ENCODE measurements at places on chromosomes 6 and 20.

GRCh38 chr20:47380481-47380880 lies 24.0 kb upstream of the ZMYND8 start:
- DNase-seq, result no peak

- DNase-seq, result no peak
Measured at GRCh38 chr20:24653306-24653705, 183.9 kb downstream of the SYNDIG1 start.

DNA sequence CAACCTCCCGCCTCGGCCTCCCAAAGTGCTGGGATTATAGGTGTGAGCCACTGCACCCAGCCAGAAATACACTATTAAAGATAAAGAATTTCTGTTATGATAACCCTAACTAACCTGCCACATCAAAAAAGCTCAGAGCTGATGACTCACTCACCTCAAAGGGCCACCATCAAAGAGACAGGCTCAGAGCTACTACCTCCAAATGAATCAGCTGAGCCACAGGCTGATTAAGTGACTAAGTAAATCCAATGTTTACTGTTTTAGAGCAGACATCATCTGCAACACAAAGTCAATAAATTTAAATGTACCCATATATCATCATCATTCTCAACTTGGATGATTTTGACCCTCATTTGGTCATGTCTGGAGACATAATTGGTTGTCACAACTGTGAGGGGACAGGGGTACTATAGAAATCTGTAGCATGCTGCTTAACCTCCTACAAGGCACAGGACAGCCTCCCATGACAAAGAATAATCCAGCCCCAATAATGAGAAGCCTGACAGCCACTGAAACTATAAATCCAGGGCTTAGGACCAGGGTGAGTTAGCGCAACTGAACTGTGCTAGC lies 106.5 kb downstream of the ATP9A start:
- no peak for DNase-seq

DNA sequence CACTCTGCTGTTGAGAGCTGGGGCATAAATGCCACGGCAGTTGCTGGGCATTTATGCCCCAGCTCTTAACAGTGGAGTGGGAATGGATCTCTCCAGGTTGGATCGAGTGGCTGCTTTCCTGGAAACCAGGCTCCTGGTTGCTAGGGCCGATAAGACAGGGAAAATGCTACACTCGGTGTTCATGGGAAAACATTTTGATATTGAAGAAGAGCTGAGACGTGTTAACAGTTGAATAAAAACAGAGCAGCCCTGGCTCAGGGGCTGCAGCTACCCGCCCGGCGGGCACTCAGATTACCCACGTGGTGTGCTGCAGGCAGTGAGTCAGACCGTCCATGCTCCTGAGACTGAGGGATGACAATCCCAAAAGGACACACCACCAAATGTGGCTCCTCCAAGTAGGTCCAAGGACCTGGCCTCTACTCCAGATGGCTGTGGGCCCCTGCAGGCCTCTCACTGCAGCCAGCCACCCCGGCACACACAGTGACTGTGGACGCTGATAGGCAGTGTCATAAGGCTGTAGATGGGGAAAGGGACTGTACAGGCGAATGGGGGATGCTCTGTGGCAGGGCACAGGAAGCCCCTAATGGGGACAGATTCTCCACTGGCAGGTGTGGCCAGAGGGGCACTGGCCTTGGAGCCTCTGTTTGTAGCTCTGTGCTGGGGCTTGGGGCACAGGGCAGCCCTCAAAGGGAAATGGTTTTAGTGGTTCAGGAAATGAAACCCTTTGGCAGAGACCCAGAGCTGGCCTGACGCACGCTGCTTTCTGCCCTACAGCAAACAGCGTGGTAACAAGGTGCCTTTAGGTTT lies 237.8 kb downstream of the LY86 start:
- DNase-seq, result no peak

DNA sequence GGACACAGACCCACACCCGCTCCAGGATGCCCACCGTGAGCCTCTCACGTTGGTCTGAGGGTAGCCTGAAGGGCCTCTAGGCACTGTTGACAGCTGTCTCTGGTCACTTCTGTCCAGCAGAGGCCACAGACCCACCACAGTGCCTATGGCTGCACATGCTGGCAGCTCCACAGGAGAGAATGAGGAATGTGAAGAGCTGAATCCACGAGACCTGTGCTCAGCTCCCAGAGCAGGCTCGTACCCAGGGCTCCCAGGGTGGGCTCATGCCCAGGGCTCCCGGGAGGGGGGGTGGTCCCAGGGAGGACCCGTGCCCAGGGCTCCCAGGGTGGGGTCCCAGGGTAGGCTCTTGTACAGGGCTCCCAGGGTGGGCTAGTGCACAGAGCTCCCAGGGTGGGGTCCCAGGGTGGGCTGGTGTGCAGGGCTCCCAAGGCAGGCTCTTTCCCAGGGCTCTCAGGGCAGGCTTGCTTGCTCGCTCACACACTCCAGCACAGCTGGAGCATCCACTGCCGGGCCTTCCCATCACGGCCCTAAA lies 201.0 kb downstream of the SYNDIG1 start:
- no peak for DNase-seq

DNA sequence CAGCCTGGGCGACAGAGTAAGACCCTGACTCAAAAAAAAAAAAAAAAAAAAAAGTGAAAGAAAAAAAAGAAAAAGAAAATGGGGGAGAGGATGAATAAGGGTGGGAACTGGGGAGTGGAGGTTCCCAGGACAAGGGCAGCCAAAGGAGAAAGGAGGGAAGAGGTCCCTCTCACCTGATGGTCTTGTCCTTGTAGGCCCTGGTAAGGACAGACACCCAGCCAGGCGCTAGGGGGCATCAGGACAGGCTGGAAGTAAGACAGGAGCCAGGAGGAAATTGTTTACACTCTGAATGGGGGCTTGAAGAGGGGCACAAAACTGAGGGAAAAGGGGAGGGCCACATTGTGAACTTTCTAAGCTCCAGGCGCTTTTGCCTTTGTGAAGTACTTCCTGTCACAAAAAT lies 2.3 kb upstream of the ALDH5A1 start:
- no peak for DNase-seq

GRCh38 chr20:49490689-49491088 lies 8.2 kb upstream of the KCNB1 start:
- DNase-seq, result no peak

DNA sequence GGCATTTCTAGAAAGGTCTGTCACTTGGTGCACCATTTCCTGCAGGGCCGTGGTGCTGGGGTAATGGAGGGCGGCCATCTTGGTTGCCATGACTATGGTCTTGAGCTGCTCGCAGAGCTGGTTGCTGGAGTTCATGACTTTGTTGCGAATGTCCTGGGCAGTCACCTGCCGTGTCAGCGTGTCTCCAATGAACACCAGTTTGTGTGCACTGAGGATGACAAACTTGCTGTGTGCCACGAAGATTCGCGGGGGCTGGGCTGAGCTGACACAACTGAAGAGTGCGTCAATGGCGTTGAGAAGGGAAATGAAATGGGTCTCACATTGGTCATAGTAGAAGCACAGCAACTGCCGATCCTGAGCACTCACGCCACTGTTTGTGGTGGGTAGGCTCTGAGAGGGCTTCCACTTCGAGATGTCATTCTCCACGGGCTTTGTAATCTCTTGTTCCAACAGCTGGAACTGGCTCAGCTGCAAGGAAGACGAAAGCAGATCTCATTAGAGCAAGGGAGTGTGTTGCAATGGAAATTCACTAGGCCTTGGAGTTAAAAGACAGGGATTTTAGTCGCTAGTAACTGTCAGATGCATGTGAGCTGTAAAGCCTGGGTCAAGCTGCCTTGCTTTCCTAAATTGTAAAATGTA lies 47.1 kb downstream of the NEDD9 start:
- DNase-seq, result no peak
